ENCODE measurements at places on chromosomes 6 and 20.

- DNase-seq, result peak; percentile 62
These were observed 28.2 kb downstream of the TBC1D32 start for GRCh38 chr6:121305957-121306607.

DNA sequence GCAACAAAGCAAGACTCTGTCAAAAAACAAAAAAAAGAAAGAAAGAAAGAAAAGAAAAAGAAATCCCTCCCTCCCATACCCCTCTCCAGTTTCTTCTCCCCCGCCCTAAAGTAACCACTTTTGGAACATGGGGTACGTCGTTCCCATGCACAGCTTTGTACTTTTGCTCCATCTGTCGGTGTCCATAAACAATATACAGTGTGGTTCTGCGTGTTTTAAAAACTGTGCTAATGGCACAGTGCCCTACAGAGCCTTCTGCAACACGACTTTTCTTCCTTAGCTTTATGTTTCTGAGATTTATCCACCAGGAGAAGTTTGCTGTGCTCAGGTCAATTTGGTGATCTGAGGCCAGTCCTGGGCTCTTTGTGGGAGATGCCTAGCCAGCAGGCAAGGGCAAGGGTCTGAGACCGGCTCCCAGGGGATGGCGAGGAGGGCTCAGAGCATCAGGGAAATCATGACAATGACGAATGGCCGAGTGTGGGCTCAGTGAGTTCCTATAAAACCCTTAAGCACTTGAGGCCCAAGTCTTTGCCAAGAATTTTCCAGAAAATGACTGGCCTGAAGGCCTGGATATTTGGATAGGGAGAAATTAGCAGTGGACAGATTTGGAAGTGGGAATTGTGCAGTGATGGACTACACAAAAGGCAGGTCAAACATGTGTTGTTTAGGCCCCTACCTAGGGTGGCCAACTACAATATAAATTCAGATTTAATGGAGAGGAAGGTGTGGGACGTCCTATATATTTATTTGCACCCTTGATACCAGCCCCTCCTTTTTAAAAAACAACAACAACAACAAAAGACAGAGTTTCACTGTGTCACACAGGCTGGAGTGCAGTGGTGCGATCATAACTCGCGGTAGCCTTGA lies 1.9 kb upstream of the BCAS4 start:
- DNase-seq, result no peak

GRCh38 chr6:128024046-128024445 lies 123.2 kb upstream of the THEMIS start:
- no peak for DNase-seq

GRCh38 chr6:15745781-15746180 lies 83.0 kb upstream of the DTNBP1 start:
- DNase-seq, result no peak

DNA sequence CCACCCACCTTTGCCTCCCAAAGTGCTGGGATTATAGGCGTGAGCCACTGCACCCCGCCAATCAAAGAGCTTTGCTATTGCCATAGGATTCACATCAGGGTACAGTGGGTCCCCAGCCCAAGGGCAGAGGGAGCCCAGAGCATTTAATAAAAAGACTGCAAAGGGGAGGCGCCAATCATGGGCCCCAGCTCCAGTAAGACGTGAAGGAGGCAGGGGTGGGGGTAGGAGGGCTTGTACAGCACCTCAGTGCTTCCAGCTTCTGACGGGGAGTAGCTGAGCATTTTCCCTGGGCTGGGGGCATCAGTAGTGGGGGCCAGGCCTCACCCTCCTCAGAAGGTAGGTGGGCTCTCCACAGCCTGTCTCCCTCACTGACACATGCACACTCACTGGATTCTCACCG lies 1.5 kb downstream of the ADA start:
- no peak for DNase-seq

GRCh38 chr20:40090236-40090635 lies 598.8 kb downstream of the MAFB start:
- DNase-seq, result no peak

DNA sequence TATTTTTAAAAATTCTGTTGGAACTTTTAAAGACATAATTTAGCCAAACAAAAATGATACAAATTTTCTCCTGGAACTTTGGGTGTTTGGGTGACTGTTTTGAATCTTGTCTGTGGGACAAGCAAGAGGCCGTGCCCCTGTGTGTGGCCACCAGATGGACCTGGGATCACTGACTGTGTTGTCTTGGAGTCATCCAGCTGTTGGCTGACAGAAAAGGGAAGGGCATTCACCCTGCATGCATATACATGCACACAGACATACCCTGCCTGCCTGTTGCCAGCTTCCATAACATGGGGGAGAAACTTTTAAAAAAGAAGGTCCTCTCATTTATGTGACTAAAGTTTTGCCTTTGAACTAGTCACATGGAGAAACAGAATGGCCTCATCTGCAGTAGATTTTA lies 72.7 kb downstream of the BLOC1S5 start:
- peak; percentile 29 for DNase-seq
